ENCODE measurements at places on chromosomes 16 and 17. TPM values are rescaled to one million over a fixed set of nuclear protein-coding genes. Genes with fewer than 3 reads are reported as not detected.

DNA sequence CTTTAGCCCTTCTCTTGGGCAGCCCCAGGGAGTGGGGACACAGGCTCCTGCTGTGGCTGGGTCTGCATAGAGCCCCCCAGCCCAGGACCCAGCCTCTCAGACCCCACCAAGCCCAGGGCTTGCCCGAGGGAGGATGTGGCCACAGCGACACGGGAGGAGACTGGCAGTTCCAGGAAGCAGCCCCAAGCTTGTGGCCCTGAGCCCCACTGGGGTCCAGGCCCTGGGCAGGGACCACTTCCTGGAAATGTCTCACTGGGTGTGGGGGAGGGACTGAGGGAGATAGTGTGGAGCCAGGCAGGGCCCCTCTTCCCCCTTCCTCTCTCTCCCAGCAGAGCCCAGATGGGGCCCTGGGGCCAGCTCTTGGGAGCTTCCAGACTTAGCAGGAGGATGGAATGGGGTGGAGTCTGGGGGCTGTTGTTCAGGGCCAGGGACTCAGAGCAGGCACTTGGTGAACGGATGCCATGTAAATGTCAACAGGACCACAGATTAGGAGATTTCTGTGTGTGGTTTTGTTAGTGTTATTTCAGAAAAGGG is 35.3 kb downstream of the ADGRG5 start:
- DNase-seq: no peak

DNA sequence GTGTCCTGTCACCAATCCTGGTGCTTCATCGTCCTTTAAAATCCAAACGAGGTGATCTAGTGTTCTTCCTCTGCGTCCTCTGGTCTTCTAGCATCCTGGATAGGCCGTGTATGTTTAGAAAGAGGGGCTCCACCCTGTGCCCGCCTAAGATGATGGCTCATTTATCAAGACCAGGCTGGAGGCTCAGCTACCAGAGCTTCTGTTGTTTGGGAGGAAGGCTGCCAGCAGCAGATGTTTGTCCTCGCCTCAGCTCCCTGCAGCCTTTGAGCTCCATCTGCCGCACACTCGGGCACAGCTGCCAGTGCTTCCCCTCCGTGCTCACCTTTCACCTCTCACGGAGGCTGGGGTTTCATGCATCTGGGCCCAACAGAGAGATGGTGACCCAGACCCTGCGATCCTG is 954.7 kb upstream of the RBFOX1 start:
- no peak for DNase-seq

- no peak for DNase-seq
Measured at GRCh38 chr17:66692421-66692690, 142.6 kb upstream of the CACNG5 start.

GRCh38 chr16:50099957-50100648 is 34.3 kb downstream of the HEATR3 start:
- DNase-seq: no peak

- DNase-seq: no peak
Measured at GRCh38 chr17:56806949-56807348, 26.8 kb downstream of the C17orf67 start.

DNA sequence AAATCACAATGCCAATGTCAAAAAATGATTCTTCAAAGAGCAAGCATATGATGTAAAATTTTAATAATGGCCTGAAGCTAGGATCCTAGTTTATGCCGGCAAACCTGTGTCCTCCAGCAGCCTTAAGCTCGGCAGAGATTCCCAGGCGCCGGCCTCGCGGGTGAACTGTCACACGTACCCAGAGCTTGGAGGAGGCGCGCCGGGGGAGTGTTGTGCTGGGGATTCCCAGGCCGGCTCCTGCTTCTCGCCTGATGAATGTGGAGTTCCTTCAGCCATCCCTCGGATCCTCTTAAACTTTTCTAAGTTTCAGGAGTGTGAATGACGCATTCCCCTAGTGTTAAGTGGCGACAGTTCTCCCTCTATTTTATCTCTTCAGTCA is 19.1 kb upstream of the NTN1 start:
- DNase-seq: no peak

Gene NFATC2IP
- total RNA-seq: 18.5 TPM

Gene CACNB1
- total RNA-seq: 411 TPM
